A549 treated with Mapracorat at 1 μM for 4 hours (cell line): ENCODE measurements at places on chromosomes 16 and 17. TPM values are rescaled to one million over a fixed set of nuclear protein-coding genes. Genes with fewer than 3 reads are reported as not detected.

Gene DOC2A
- total RNA-seq, result 1.2 to 2.6 TPM (median 1.9 TPM) in 5 replicates

Gene GDPD3
- total RNA-seq, result 1.3 to 2.2 TPM (median 1.8 TPM) in 5 replicates

Gene GCGR
- total RNA-seq, result 0.08 to 0.64 TPM (median 0.35 TPM) in 4 of 5 replicates, not detected in the other

Gene LGALS9B
- total RNA-seq, result 0.10 TPM in 1 of 5 replicates, not detected in the others

Gene ACADVL
- total RNA-seq, result 329 to 477 TPM (median 426 TPM) in 5 replicates

Gene CDH3
- 0.16 to 0.41 TPM (median 0.24 TPM) in 5 replicates for total RNA-seq

Gene KRT12
- total RNA-seq, result not detected in 5 replicates

Gene SDR42E2
- total RNA-seq, result not detected in 5 replicates

Gene CCDC154
- total RNA-seq, result 0.20 to 0.81 TPM (median 0.32 TPM) in 5 replicates

Gene PSMB10
- total RNA-seq, result 40.2 to 55.7 TPM (median 49.8 TPM) in 5 replicates

Gene PPP1R27
- 0.09 to 0.39 TPM (median 0.19 TPM) in 3 of 5 replicates, not detected in the others for total RNA-seq

Gene TBX21
- total RNA-seq, result 0.13 to 0.27 TPM (median 0.15 TPM) in 5 replicates

Gene SSTR5
- 0.28 to 0.72 TPM (median 0.35 TPM) in 5 replicates for total RNA-seq

Gene CSF3
- total RNA-seq, result 0.18 to 0.97 TPM (median 0.53 TPM) in 5 replicates

Gene TBC1D26
- not detected in 5 replicates for total RNA-seq

Gene ADAM11
- total RNA-seq, result 1.5 to 2.3 TPM (median 2.0 TPM) in 5 replicates

Gene KRTAP4-5
- total RNA-seq, result not detected in 5 replicates

Gene NOL11
- total RNA-seq, result 70.6 to 80.9 TPM (median 73.9 TPM) in 5 replicates

Gene RNU2-1
- not detected in 5 replicates for total RNA-seq

Gene PRAC1
- total RNA-seq, result not detected in 5 replicates

Gene PIRT
- not detected in 5 replicates for total RNA-seq

Gene SLFN12L
- total RNA-seq, result 0.07 TPM in 1 of 5 replicates, not detected in the others

Gene CCL4
- total RNA-seq, result not detected in 5 replicates

Gene WNT3
- total RNA-seq, result 3.6 to 5.1 TPM (median 4.4 TPM) in 5 replicates

Gene NPIPA3
- total RNA-seq, result 1.0 to 1.8 TPM (median 1.6 TPM) in 5 replicates

Gene CFAP97D1
- total RNA-seq, result not detected in 5 replicates

Gene FGF11
- 0.82 to 1.3 TPM (median 0.82 TPM) in 5 replicates for total RNA-seq

Gene WDR59
- 21.1 to 32.2 TPM (median 29.8 TPM) in 5 replicates for total RNA-seq

Gene MFAP4
- total RNA-seq, result 0.08 to 0.13 TPM (median 0.09 TPM) in 3 of 5 replicates, not detected in the others

Gene ICAM2
- total RNA-seq, result not detected in 5 replicates

Gene MT1X
- total RNA-seq, result 443 to 894 TPM (median 703 TPM) in 5 replicates

Gene AOC2
- total RNA-seq, result 1.7 to 2.7 TPM (median 1.8 TPM) in 5 replicates

Gene GNAO1
- 0.40 to 0.88 TPM (median 0.63 TPM) in 5 replicates for total RNA-seq

Gene GFAP
- 0.27 to 1.1 TPM (median 0.67 TPM) in 5 replicates for total RNA-seq

Gene MT1M
- not detected in 5 replicates for total RNA-seq

Gene NPIPA2
- 0.78 to 2.5 TPM (median 1.8 TPM) in 5 replicates for total RNA-seq

Gene C1QTNF8
- not detected in 5 replicates for total RNA-seq

Gene ZSCAN10
- 0.20 TPM in 1 of 5 replicates, not detected in the others for total RNA-seq

Gene CARHSP1
- 138 to 158 TPM (median 146 TPM) in 5 replicates for total RNA-seq

Gene UNC13D
- total RNA-seq, result 2.8 to 6.6 TPM (median 6.2 TPM) in 5 replicates

Gene CIITA
- total RNA-seq, result 0.05 to 0.13 TPM (median 0.07 TPM) in 5 replicates

Gene RPL27
- 2,842 to 4,004 TPM (median 3,048 TPM) in 5 replicates for total RNA-seq

Gene ACE
- 1.4 to 2.5 TPM (median 1.4 TPM) in 5 replicates for total RNA-seq

Gene ESRP2
- 0.06 to 0.34 TPM (median 0.09 TPM) in 4 of 5 replicates, not detected in the other for total RNA-seq

Gene MRPS34
- 168 to 282 TPM (median 245 TPM) in 5 replicates for total RNA-seq

Gene ACTG1
- 5,013 to 5,756 TPM (median 5,242 TPM) in 5 replicates for total RNA-seq

Gene NLK
- 6.8 to 10.6 TPM (median 8.9 TPM) in 5 replicates for total RNA-seq

Gene P2RX1
- total RNA-seq, result not detected in 5 replicates

Gene EFNB3
- total RNA-seq, result 1.1 to 1.3 TPM (median 1.2 TPM) in 5 replicates

Gene GAS2L2
- total RNA-seq, result 0.04 to 0.08 TPM (median 0.08 TPM) in 5 replicates

Gene TMEM98
- 42.5 to 53.4 TPM (median 46.5 TPM) in 5 replicates for total RNA-seq

Gene SMPD3
- total RNA-seq, result 0.05 to 0.36 TPM (median 0.10 TPM) in 5 replicates
